ENCODE measurements at places on chromosomes 3 and 15.

DNA sequence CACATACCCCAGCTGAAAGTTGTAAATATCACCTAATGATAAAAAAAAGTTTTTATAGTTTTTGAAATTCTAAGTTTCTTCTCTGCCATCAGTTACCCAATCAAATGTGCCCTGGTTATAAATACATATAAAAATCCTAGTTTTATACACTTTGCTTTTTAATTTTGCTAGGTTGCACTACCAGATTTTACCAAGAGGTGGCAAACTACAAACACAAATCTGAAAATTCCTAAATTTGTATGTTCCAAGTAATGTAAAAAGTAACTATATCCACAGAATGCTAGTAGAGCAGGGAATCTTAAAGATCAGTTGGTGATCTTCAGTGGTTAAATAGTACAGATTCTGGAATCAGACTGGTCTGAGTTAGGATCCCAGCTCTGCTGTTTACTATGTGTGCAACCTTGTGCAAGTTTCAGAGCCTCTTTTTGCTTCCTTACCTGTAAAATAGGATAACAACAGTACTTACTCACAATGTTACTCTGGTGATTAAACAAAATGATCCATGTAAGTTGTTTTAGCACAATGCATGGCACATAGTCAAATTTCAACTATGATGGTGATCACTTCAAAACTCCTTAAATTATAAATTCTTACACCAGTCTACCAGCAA is 11.0 kb downstream of the TRPM7 start:
- no peak for DNase-seq

DNA sequence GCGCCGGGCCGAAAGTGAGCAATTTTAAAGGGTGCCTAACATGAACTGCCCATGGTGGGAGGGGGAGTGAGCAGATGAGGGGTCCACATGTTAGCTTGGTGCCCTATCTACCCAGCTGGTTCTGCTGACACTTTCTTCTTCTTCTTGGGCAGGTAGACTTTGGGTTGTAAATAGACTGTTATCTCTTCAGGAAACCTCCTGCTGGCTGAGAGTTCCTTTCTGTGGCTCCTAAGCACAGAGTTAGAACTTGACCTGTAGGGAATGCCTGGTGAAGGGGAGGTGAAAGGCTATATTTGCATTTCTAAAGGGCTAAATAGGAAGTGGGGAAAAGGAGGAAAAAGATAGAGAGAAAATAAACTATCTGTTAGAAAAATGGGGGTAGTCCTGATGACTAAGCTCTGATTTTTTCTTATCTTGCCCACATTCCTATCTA is 521.4 kb upstream of the TGFBR2 start:
- DNase-seq: no peak

GRCh38 chr3:47019201-47019600 is 39.7 kb downstream of the NBEAL2 start:
- no peak for DNase-seq

- no peak for DNase-seq
These were observed 63.7 kb downstream of the DUT start for GRCh38 chr15:48394970-48395369.

DNA sequence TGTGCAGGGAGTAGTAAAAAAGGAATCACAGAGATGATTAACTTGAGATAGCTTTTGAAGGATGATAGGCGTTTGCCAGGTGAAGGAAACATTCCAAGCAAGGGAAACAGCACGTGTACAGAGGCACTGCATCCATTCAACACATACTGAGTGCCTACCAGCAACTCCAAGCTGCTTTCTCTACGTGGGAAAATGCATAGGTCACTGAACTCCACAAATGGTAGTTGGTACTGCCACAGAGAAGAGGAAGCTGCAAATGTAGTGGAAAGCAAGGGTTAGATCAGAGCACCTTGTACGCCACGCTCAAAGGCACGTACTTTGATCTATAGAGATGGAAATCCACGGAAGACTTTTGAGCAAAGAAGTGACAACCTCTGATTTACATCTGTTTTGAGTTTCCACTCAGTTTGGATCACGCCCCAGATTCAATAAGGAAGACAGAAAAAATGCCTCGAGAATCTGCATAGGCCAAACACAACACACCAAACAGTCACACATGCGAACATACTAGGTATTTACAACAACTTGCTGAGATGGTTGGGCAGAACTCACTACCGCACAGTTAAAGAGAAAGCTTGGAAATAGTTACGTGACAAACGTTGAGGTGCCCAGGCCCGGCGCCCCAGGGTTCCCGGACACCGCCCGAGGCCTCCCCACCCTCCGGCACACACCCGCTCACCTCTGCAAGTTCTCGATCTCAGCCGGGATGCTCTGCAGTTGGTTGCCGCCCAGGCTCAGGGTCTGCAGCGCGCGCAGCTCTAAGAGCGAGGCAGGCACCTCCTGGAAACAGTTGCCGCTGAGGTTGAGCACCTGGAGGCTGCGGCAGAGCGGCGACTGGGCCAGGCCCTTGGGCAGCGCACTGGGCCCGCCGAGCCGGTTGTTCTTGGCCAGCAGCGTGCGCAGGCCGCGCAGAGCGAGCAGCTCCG is 826 bp downstream of the LRRC58 start:
- peak; percentile 64 for DNase-seq

GRCh38 chr3:20739814-20740213 is 553.8 kb upstream of the SGO1 start:
- DNase-seq: no peak

GRCh38 chr3:70149714-70150400 is 150.3 kb downstream of the SAMMSON start:
- DNase-seq: no peak

- no peak for DNase-seq
These were observed 112.7 kb downstream of the FEZF2 start for GRCh38 chr3:62260655-62261054.

GRCh38 chr3:45573591-45573990 is 21.0 kb upstream of the LIMD1 start:
- no peak for DNase-seq

DNA sequence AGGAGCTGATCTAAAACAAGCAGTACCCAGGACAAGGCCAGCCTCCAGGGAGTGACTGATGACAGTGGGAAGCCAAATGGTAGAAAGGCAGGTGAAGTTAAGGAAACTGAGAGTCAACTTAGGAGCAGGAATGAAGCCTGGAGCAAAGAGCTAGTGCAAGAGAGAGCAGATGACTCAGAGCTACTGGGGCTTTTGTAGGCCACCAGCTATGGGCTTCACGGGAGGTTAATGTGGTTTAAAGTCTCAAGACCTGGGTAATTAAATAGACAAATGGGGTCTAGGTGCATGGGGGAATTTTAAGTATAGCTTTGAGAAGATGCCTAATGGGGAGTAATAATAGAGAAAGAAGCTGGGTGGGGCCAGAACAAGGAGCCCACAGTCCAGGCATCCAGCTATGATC is 3.1 kb downstream of the CD86 start:
- no peak for DNase-seq

GRCh38 chr15:39704235-39704634 is 78.4 kb downstream of the FSIP1 start:
- no peak for DNase-seq

DNA sequence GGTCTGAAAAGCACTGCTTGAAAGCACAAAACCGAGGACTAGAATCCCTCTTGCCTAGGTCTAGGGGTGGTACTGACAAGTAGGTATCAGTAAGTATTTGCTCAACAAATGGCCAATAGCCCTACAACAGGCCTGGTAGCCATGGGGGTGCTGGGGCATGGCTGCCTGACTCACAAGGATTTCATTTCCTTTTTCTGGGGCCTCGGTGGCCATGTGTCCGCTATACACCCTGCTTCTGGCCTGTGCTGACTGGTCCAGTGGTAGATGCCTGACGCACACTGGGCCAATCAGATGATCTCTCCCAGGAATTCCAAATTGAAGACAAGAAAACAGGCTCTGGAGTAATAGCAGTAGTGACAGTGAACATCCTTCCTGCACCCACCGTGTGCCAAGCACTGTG is 29.4 kb downstream of the MELTF start:
- no peak for DNase-seq

- DNase-seq: no peak
These were observed 89.7 kb upstream of the CMC1 start for GRCh38 chr3:28151608-28152228.

- no peak for DNase-seq
These were observed 12.6 kb upstream of the PLXND1 start for GRCh38 chr3:129618901-129619671.

- DNase-seq: no peak
These were observed 11.1 kb downstream of the ZBTB38 start for GRCh38 chr3:141379250-141379966.

- no peak for DNase-seq
These were observed 88.0 kb downstream of the TBC1D2B start for GRCh38 chr15:77989296-77990143.

GRCh38 chr3:141268306-141268705 is 36.7 kb downstream of the PXYLP1 start:
- no peak for DNase-seq
